ENCODE measurements at places on chromosomes 2 and 18.

DNA sequence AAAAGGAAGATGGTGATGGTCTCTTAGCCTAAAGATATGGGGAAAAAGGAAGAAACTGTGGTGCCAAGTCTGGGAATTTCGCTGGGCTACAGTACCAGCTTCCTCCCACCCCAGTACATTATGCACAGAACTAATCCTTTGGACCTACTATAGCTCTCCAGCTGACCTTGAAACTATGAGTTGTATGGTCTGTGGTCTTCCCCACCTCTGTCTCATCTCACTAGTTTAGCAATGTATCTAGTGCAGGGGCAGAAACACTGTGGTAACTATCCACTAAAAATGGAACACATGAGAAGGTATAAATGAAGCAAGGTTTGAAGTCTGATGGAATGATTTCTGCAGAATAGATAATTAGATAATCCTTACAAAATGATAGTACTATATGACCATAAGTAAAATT, 190.4 kb upstream of the CCDC150 start:
- DNase-seq: no peak

GRCh38 chr2:75076088-75076487, 117.6 kb downstream of the POLE4 start:
- no peak for DNase-seq

DNA sequence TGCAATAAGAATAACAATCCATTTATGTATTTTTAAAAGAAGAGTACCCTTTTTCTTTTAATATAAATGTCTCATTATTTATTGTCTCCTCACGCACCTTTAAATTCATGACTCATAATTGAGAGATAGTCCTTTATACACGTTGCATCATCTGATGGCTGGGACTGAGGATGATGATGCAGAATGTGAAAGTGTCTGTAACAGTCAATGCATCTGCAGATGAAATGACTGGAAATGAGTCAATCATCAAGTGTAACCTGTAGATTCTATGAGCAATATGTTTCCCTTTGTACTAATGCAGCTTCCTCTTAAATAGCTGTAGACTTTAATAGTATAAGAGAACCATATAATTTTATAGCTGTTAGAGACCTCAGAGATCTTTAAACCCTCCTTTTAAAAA, 26.1 kb upstream of the SYT4 start:
- no peak for DNase-seq

DNA sequence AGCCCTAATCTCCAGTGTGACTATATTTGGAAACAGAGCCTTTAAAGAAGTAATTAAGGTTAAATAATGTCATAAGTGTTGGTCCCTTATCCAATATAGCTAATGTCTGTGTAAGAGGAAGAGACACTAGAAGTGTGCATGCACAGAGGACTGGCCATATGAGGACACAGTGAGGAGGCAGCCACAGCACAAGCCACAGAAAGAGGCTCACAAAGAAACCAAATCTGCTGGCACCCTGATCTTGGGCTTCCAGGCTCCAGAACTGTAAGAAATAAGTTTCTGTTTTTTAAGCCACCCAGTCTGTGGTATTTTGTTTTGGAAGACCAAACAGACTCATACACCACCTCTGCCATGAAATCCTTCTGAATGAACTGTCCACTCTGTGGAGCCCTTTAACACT, 186.4 kb upstream of the SLC39A10 start:
- no peak for DNase-seq
